CD4-positive, alpha-beta T cell treated with Interleukin-17A for 4 hours (primary cell): ENCODE measurements at places on chromosomes 7 and 10.

- no peak for DNase-seq
These were observed 2.7 kb upstream of the IQUB start for GRCh38 chr7:123537026-123537642.

DNA sequence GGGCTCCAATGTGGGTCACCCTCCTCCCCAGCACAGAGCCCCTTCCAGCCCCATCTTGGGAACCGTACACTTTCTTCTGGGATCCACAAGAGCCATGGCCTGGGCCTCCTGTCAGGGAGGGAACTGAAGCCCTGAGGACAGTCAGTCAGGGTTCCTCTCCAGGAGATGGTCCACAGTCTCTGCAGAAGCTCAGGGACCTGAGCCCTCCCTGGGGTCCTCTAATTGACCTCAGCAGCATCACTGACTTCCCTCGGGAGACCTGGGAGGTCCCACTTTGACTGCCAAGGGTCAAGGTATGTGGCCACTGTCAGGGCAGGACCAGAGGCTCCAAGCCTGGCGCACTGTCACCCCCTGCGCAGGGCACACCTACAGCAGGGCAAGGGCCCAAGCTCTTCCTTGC, 32.3 kb downstream of the NOD1 start:
- DNase-seq, result no peak

- DNase-seq, result no peak
These were observed 178.3 kb upstream of the PTER start for GRCh38 chr10:16258291-16259040.

DNA sequence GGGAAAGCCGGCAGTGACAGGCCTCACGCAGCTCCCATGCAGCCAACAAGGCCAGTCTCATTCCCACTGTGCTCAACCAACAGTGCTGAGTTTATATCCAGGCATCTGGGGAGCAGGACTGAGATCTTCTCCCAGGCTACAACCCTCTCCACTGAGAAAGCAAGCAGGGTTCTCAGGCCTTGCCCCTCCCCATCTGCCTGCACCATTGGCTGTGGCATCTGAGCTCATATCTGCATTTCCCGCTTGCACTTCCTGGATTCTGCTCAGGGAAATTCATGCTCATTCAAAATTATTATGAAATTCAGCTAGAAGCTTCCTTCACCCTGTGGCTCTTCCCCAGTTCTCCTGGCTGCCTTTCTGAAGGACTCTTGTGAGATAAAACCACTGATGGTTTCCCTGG, 1029.0 kb downstream of the GRM8 start:
- no peak for DNase-seq

DNA sequence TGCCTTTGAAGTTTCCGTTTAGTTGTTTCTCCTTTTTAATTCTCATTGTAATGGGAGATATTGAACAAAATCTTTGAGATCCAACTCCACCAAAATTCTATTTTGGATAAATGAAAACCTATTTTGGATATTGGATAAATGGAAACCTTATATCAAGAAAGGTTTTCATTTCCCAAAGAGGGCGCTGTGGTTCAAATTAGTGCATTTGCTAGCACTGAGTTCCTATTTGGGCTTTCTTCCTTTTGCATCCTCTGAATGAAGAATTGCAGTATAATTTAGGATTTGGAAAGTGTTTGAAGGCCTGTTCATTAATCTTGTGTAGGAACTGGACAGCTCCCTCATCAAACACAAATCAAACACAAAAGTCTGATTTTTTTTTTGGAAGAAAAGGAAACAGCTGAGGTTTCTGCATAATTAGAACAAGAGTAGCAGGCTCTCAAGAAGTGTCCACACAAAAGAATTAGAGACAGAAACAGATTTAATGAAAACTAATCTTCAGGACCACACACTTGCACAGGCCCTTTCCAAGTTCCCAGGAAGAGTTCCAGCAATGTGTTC, 80.8 kb upstream of the KLF14 start:
- DNase-seq, result peak; percentile 4

DNA sequence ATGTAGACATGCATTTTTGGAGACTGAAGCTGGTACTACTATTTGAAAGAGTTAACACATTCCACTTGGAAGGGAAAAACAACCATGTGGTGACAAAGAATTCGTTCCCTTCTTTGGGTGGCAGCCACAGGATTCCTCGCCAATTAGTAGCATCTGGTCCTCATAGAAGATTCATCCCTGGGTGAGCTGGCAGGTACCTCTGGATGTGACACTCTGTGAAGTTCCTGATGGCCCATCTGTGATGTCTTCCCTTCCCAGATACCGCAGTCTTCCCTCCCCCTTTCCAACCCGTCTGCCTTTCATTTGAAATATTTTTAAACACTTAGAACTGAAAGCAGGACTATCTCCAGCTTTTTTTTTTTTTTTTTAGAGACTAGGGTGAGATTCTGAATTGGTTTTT, 569.5 kb downstream of the TYW1 start:
- no peak for DNase-seq

GRCh38 chr7:149468208-149468607, 7.3 kb upstream of the ZNF777 start:
- no peak for DNase-seq

DNA sequence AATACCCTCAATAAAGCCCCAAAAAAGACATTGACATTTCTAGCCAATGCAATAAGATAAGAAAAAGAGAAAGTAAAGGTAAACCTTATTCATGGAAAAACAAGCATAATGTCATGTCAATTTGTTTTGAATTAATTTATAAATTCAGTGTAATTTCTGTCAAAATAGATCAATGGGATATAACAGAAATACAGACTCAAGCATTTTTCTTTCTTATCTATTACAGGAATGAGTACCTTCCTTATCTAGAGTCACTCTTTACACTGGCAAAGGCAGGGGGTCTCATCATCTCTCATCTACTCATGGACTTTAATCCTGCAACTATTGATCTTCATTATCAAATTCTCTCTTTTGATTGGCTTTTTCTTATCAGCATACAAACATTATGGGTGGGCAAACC, 127.1 kb upstream of the SHH start:
- no peak for DNase-seq

GRCh38 chr7:44077681-44078091, 4.6 kb downstream of the POLM start:
- DNase-seq, result no peak

- no peak for DNase-seq
These were observed 48.4 kb upstream of the GSAP start for GRCh38 chr7:77464589-77464988.

- no peak for DNase-seq
These were observed 51.4 kb upstream of the AOAH start for GRCh38 chr7:36775676-36776075.

DNA sequence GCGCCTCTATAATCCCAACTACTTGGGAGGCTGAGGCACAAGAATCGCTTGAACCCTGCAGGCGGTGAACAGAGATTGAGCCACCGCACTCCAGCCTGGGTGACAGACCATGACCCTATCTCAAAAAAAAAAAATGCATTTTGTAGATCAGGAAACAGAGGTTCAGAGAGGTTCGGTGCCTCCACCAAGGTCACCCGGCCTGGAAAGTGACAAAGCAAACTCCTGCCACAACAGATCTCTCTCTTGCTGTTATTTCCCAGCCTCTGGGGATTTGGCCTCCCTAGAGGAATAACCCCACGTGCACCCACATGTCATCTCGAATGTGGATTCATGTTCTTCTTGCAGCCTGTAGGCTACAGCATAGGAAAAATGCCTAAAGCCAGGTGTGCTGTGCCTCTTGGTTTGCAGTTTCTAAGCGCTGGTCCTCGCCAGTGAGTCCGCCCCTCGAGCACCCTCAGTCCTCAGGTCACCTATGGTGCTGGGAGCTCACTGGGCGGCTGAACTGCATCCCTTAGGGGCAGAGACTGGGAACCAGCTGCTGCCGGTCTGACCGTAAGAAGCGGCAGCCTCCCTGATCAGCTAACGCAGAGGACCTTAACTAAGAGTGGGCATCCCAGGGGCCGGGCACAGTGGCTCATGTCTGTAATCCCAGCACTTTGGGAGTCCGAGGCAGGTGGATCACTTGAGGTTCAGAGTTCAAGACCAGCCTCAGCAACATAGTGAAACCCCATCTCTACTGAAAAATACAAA, 51.7 kb upstream of the SH2B2 start:
- no peak for DNase-seq

GRCh38 chr10:47248386-47249090, 51.5 kb upstream of the GDF10 start:
- DNase-seq, result no peak

GRCh38 chr7:130359276-130359857, 14.8 kb downstream of the CPA5 start:
- no peak for DNase-seq

DNA sequence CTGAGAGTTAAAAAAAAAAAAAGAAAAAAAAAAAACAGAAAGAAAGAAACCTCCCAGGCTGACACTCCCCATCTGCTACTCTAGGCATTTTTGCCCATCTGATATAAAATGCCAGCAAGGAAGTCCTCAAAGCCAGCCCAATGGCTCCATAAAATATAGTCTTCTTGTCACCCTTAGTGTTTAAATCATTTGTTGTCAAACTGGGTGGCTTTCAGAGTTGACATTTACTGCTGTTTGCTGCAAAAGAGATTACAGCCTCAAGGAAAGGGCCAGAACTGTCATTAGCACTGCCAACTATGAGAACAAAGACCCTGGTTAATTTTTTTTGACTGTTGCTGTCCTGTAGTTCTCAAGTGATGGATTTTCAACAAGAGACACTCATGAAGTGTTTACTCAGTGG, 86.5 kb downstream of the TRIL start:
- DNase-seq, result no peak

DNA sequence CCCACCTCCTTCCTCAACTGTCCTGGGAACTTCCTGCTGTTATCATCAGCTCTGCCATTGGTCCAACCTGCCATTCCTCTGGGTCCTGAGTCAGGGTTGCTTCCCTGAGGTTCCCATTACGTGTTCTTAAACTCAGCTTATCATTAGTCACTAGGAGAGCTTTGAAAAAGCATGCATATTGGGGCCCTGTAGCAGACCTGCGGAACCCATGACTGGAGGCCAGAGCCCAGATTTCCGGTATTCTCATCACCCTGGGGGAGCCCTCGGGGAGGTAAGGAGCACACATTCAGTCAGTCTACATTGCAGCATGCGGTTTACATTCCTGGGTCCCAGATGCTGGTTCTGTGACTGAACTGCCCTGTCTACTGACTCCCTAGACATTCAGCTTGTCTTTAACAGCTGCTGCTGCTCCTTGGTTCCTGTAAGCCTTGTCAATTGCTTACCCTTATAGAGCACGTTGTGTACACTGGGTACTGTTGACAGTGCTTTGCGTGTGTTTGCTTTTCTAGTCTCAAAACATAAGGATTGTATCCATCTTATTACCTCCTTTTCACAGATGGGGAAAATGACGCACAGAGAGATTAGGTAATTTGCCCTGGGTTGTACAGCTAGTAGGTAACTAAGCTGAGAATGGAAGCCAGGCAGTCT, 12.8 kb downstream of the CDHR3 start:
- DNase-seq, result no peak

- no peak for DNase-seq
These were observed 16.0 kb upstream of the TMEM168 start for GRCh38 chr7:112806156-112806555.

DNA sequence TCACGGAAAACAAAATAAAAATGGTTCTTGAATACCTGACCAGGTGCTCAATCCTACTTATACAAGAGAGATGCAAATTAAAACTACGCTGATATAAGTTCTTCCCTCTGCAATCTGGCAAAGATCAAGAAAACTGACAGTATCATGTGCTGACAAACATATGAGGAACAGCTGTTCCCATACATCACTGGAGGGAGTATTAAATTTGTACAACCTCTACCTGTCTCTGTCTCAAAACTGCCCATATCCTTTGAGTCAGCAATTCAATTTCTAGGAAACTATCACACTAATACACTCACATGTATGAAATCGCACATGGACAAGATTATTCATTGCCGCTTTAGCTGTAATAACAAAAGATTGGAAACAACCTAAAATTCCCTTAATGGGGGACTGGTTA, 11.0 kb upstream of the IL6 start:
- DNase-seq, result no peak

DNA sequence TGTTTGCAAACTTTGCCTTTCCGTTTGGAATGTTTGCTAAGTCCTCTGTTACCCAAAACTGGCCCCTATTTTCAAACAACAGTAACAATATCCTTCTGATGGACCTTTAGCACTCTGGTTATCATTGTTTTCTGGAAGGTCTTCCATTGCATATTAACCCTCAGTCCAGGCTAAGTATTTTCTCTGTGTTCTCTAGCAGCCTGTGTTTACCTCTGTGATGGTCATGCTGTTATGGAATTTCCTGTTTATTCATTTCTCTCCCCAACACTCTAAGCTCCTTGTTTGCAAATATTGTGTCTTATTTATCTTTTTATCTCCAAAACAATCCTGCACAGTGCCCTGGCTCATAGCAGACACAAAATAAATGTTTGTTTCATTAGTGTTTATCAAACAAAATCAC, 560.3 kb downstream of the ATRNL1 start:
- no peak for DNase-seq

- DNase-seq, result no peak
These were observed 359.0 kb downstream of the ADRA2A start for GRCh38 chr10:111435871-111436270.

GRCh38 chr7:107918948-107919347, 28.0 kb downstream of the DLD start:
- DNase-seq, result no peak

DNA sequence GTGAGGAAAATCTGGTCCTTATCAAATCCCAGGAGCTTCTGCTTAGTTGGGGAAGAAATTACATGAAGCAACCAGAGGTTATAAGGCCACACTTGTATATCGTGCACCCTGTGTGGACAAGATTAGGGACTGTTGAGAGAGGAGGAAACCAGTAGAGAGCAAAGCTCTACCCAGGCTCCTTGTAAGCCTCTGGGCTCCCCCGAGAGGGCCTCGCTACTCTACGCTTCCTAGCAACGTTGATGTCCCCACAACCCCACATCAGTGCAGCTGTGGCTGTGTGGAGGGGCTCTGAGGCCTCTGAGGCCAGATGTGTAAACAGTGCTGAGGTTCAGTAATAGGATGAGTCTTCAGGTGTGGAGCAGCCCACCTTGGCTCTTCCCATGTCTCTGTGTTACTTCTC, 16.0 kb downstream of the HIF1AN start:
- no peak for DNase-seq

- no peak for DNase-seq
These were observed 43.1 kb upstream of the HSPB1 start for GRCh38 chr7:76259124-76260093.

GRCh38 chr10:20839141-20839540, 58.0 kb downstream of the NEBL start:
- DNase-seq, result no peak
